Stimulated activated CD4-positive, alpha-beta T cell treated with anti-CD3 and anti-CD28 coated beads, Interleukin-2, amount 100 ng/mL, for 48 hours (primary cell): ENCODE measurements at places on chromosomes 12 and 14.

- DNase-seq, result no peak
These were observed 7.7 kb downstream of the KRT83 start for GRCh38 chr12:52313461-52313860.

- no peak for DNase-seq
These were observed 134.6 kb downstream of the TMEM121 start for GRCh38 chr14:105660816-105661531.

- no peak for DNase-seq
These were observed 7.0 kb downstream of the POU6F1 start for GRCh38 chr12:51210690-51211395.

DNA sequence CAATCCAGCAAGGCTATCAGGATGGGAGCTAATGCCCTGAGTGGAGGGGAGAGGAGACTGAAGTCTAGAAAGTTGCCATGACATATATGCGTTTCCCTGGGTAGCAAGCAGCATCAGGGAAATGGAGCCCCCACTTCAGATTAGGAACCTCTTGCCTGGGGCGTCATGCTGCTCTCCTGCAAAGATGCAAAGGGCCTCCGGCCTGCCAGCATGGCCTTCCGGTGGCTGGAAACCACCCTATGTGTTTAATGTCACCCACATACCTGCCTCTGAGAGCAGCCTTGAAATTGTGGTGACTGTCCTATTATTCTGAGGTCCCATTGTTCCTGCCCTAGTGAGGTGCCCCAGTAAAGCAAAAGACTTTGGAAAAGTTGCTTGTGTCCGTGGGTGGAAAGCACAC, 10.0 kb upstream of the IFI27L2 start:
- no peak for DNase-seq

DNA sequence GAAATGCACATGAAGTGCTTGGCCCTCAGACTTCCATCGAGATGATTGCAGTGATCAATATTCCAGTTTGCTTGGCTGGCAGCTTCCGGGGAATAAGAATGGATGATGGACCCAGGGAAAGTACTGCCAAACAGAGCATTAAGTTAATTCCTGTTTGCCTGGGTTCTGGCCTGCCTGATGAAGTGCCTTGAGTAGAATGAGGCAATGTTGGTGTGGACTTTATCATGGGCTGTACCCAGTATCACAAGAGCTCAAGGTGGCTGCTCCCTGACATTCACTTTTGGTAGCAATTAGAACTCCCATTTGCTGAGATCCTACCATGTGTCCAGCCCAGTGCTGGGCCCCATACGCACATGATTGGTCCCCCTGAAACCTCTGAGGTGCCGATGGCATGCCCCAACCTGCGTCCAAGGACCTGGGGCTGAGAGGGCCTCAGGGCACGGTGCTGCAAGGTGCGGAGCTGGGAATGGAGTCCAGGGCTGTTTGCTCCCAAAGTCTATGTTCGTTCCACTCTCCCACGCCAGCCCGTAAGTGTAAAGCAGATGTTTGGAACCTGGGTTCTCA, 80.7 kb downstream of the SLC25A47 start:
- DNase-seq, result no peak

- DNase-seq, result no peak
These were observed 66.1 kb downstream of the SIX6 start for GRCh38 chr14:60575008-60575407.
